ENCODE measurements at places on chromosomes 5 and 9.

DNA sequence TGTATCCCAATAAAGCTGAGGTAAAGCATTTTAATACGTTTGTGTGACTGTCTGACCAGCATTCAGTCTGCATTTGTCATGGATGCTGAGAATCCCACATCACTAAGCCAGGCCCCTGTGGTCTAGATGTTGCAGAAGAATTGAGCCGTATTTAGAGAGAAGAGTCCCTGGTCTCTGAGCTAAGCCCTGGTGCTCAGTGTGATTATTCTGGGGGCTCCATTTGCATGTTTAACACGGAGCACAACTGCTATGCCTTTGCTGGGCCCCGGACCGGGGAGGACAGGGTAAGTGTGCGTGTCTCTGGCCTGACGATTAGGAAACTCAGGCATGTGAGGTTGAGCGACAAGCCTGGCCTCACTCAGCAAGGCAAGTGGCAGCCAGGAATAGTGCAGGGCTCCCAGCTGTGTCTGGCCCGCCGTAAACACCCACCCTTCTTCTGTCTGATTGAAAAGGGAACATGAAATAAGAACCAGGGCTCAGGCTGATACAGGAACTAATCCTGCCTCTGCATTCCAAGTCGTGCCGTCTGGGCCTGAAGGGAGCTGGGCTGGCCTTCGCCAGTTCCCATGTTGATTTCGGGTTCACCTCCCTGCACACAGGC is 22.3 kb downstream of the FAM78A start:
- no peak for DNase-seq

DNA sequence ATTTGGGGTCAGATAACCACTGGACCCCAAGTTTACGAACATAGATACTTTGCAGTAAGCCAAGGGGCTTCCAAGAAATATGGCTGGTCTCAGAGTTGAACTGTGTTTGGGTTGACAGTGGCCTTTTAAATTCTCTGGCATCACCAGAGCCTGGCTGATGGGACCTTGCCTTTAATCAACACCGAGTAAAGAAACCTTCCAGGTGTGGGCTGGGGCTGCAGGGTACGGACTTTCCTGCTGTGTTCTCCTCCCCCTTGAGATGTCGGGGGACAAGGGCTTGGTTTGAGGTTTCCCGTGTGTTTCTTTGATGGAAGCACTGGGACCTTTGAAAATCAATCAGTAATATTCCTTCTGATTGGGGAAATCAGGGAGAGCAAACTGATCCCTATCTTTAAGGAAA is 140.1 kb downstream of the MTX3 start:
- DNase-seq, result no peak

- DNase-seq, result no peak
These were observed 3.7 kb downstream of the PKN3 start for GRCh38 chr9:128706045-128706444.

DNA sequence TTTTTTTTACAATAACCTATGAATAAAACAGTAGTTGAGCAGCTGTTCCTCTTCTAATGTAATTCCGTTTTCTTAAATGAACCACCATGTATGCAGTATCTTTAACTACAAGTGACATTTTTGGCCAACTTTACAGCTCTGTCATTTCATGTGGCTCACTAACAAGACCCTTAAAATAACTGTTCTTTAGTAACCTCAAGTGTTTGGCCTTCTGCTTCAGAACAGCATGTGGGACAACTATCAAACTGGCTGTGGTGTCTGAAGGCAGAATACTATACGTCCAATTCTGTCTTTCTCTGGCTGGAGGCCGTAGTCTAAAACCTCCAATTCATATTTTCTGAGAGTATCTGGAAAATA is 391.4 kb downstream of the NNT start:
- DNase-seq, result no peak

- no peak for DNase-seq
These were observed 12.4 kb upstream of the ASS1 start for GRCh38 chr9:130432362-130432761.

GRCh38 chr9:89358985-89359384 is 40.7 kb downstream of the SECISBP2 start:
- no peak for DNase-seq

Measured in activated naive CD4-positive, alpha-beta T cell (primary cell).